ENCODE measurements at places on chromosomes 16 and 17.
A peak's percentile ranks its signal among the peaks of the same experiment; 100 is the strongest.

DNA sequence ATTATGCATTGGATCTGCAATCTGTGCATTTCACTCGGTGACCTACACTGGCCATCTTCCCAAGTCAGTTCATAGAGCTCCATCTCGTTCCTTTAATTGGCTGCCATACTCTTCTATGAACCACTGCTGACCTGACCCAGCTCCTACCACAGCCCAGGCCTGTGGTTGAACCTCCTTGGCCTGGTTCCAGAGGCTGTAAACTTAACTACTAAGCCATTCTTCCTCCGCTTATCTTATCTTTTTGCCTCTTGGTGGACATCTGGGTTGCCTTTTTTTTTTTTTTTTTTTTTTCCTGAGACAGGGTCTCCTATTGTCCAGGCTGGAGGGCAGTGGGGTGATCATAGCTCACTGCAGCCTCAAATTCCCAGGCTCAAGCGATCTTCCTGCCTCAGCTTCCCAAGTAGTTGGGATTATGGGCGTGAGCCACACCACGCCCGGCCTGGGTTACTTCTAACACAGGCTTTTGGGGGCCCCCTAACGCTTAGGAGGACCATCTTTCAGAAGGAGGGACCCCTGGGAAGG is 18.3 kb downstream of the COQ7 start:
- H3K36me3 ChIP-seq = no peaks in the 10 kb centered on the region
- no peak overlapping the region for H3K27ac ChIP-seq
- peaks cover 5% of the 10 kb centered on the region for H3K4me1 ChIP-seq
- H3K27me3 ChIP-seq = no peaks in the 10 kb centered on the region

DNA sequence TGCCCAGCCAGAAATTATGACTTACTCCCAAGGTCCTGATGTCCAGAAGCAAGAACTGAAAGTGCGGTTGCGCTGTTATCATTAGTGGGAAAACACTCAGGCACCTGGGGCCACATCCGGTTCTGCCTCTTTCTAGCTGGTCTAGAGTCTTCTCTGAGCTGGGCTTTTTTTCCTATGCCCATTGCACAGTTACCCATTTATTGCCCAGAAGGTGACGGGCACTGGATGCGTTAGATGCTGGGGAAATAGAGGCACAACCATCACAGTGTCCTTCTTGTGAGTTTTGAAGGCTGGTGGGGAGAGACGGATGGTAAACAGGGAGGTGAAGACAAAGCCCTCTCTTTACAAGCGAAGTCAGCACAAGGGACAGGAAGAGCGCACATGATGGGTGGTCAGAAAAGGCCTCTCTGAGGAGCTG is 37.7 kb downstream of the PLCG2 start:
- H3K4me1 ChIP-seq = no peaks in the 10 kb centered on the region
- H3K27ac ChIP-seq = no peak overlapping the region
- DNase-seq = no peak
- H3K4me3 ChIP-seq = no peak overlapping the region
- no peaks in the 10 kb centered on the region for H3K36me3 ChIP-seq
- no peaks in the 10 kb centered on the region for H3K27me3 ChIP-seq

DNA sequence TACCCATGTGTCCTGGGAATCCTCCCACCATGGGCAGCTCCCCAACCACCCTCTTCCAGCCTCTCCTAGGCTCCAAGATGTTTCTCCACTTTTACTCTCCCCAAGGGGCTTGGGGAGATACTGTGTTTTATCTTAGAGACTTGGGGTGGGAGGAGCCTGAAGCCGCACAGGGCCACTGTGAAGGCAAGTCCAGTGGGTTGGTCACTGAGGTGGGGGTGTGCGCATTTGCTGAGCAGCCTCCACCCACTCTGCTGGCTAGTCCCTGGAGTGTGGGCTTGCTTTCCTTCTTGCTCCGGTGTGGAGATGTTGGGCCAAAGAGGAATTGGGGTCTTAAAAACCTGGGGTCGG is 4.1 kb upstream of the CLDN9 start:
- DNase-seq = no peak
- H3K4me3 ChIP-seq = no peak overlapping the region
- no peaks in the 10 kb centered on the region for H3K36me3 ChIP-seq
- no peaks in the 10 kb centered on the region for H3K4me1 ChIP-seq
- H3K27ac ChIP-seq = no peak overlapping the region

DNA sequence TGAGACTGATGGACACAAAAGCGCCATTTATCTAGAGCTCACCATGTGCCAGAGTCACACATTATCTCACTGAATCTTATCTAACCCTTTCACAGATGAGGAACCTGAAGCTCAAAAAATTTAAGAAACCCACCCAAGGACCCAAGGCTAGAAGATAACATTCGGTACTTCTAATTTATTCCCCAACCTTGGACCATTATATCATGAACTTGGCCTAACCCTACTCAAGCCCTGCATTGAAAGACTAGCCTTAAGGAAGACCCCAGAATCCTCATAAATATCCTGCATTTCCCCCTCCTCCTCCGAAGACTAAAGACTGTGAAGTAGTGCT is 548 bp upstream of the DYNC1LI2 start:
- peaks cover 20% of the 10 kb centered on the region for H3K4me1 ChIP-seq
- H3K36me3 ChIP-seq = no peaks in the 10 kb centered on the region
- peak overlapping the region; percentile 100 for H3K4me3 ChIP-seq
- peak overlapping the region; percentile 95 for H3K27ac ChIP-seq

DNA sequence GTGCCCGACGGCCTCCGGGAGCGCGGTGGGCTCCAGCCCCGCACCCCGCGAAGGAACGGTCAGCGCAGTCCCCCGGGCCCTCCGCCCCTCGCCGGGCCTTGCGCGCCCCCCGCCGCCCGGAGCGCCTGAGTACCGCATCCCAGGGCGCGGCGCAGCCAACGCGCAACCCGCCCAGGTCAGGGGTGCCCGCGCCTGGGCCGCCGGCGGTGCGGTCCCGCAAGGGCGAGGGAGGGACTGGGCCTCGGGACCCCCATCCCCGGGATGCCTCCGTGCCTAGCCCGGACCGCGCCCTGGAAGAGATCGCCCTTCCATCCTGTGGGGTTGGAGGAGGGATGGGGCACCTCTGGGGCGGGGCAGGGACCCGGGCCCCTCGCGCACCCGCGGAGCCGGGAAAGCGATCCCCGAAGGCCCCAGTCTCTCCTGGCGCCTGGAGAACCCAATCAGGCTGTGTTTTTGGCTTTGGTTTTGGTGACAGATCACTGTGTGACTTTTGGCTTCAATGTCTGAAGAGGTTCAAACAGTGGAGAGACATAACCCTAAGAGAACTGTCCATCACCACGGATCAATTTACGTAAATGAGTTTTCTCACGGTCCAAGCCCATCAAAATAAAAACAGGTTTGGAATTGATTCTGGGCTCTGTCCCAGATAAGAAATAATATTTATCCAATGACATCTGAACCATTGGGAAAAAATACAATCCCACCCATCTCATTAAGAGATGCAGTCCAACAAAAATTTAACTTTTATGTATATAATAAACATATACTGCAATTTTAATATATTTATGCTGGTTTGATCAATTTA is 17.8 kb downstream of the ENPP7 start:
- H3K36me3 ChIP-seq = no peaks in the 10 kb centered on the region
- peaks cover 25% of the 10 kb centered on the region for H3K4me1 ChIP-seq
- H3K27me3 ChIP-seq = peaks cover 2% of the 10 kb centered on the region
- no peak overlapping the region for H3K4me3 ChIP-seq
- no peak overlapping the region for H3K27ac ChIP-seq

- no peak overlapping the region for H3K4me3 ChIP-seq
- no peaks in the 10 kb centered on the region for H3K36me3 ChIP-seq
- no peak for DNase-seq
- no peaks in the 10 kb centered on the region for H3K27me3 ChIP-seq
- H3K4me1 ChIP-seq = no peaks in the 10 kb centered on the region
- no peak overlapping the region for H3K27ac ChIP-seq
These were observed 455.9 kb upstream of the HSBP1 start for GRCh38 chr16:83351846-83352245.

GRCh38 chr17:34291721-34292348 is 6.3 kb downstream of the CCL11 start:
- no peaks in the 10 kb centered on the region for H3K36me3 ChIP-seq
- H3K27me3 ChIP-seq = no peaks in the 10 kb centered on the region
- H3K4me3 ChIP-seq = no peak overlapping the region
- DNase-seq = no peak
- H3K4me1 ChIP-seq = no peaks in the 10 kb centered on the region
- H3K27ac ChIP-seq = no peak overlapping the region

DNA sequence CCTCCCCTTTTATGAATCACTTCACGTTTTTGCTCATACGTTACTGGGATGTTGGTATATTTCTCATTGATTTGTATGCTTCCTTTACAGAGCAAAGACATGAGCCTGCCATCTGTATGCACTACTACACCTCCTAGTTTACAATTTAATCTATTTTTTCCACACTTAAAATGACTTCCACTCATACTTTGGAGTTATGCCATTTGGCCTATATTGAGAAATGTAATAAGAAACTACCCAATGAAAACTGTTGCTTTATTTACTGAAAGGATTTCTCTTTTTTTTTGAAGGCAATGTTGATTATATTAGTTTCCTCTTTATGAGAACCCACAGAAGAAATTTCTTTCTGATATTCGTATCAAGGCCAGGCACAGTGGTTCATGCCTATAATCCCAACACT is 43.1 kb downstream of the DUSP14 start:
- no peak for DNase-seq
- H3K4me1 ChIP-seq = no peaks in the 10 kb centered on the region
- H3K36me3 ChIP-seq = no peaks in the 10 kb centered on the region
- H3K27ac ChIP-seq = no peak overlapping the region
- no peaks in the 10 kb centered on the region for H3K27me3 ChIP-seq

DNA sequence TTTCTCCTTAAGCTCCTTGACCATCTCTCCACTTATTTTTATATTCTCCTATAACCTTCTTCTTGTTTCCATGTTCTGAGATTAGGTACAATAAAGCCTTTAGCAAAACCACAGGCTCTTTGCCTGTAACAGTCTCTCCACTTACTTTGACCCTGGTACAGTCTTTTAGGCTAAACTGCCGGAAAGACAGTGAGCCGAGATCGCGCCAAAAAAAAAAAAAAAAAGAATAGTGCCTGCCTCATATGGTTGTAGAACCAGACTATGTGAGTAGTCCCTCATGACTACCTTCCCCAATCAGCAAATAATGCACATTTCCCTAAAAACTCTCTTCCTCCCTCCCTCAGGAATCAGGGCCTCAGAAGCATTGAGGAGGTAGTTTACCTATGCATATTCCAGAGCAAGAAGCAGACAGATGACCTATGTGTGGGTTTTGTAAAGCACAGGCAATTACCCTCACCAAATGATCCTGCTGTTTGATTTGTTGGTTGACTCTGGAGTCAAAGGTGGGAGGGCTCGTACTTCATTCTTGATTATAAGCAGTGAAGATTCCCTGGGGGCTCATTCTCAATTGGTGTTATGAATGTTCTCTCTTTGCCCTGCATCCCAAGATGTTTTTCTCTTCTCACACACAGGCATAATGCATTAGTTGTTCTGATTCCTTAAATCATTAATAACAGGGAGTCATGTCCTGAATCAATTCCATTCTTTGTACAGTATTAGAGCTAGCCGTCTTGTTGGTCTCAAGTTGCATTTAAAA is 8.9 kb upstream of the NME1 start:
- H3K27me3 ChIP-seq = no peaks in the 10 kb centered on the region
- H3K36me3 ChIP-seq = no peaks in the 10 kb centered on the region
- DNase-seq = no peak
- H3K4me3 ChIP-seq = no peak overlapping the region
- peaks cover 16% of the 10 kb centered on the region for H3K4me1 ChIP-seq

DNA sequence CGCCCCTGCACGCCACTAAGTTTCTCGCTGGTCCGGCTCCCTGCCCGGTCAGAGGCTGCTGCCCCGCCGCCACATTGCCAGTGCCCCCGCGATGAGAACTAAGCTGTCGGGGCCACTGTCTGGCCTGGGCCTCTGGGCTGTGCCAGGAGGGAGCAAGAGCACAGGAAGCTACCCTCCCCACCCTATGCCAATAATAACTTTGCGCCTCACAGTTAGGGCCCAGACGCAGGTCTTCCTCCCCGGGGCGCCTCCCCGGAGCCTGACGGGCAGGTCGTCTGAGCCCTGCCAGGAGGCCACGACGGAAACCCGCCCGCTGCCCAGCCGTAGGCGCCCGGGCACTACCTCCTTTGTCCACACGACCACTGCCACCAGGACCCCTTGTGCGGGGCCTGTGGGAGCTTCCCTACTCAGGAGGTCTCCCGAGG is 1.5 kb downstream of the ZFPM1 start:
- no peak for DNase-seq
- no peaks in the 10 kb centered on the region for H3K36me3 ChIP-seq
- H3K27me3 ChIP-seq = peaks cover 34% of the 10 kb centered on the region
- H3K4me3 ChIP-seq = peak overlapping the region; percentile 41
- H3K4me1 ChIP-seq = peaks cover 25% of the 10 kb centered on the region
- H3K27ac ChIP-seq = no peak overlapping the region

GRCh38 chr16:6827931-6828330 is 504.7 kb upstream of the RBFOX1 start:
- H3K27me3 ChIP-seq = no peaks in the 10 kb centered on the region
- no peaks in the 10 kb centered on the region for H3K4me1 ChIP-seq
- no peaks in the 10 kb centered on the region for H3K36me3 ChIP-seq

DNA sequence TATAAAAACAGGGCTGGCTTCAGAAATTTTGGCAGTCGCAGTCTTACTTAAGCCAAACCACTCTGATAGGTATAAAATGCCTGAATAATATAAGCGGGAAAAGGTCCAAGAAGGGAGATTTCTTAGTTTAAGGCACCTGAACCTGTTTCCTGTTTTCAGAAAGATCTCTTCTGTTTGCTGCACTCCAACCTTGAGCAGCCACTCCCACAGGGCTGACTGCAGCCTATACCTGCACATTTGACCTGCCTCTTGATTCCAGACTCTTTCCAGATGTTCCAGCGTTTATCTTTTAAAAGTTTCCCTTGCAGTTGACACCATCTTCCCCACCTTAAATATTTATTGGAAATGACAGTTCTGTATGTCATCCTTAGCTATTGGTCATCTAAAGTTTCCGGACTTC is 132.2 kb downstream of the SKAP1 start:
- no peak overlapping the region for H3K4me3 ChIP-seq
- no peak for DNase-seq
- no peaks in the 10 kb centered on the region for H3K36me3 ChIP-seq
- H3K27me3 ChIP-seq = peaks cover 14% of the 10 kb centered on the region

DNA sequence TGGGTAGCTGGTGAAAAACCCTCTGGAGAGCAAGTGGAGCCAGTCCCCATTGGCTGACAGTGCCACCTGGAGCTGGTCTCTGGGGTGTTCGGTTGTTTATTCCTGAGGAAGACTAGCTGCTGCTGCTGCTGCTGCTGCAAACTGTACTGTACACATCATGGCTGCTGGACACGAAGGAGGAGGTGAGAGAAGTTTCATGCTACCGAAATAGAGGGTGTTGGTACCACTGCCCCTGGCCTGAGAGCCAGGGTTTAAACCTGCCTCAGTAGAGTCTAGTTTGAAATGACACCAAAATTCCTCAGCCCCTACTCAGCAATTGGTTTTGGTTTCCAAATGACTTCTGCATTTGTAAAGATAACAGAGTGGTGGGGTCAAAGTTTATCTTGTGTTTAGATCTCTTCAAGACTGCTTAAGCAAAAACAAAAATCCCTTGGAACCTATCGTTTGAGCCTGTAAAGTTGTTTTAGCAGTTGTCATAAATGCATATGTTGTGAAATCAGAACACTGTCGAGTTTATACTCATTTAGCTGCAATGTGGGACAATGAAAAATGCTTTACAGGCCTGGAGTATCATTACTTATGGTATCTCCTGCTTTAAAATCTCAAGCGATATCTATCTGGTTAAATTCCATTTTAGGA is 40.8 kb downstream of the CYB5B start:
- H3K4me1 ChIP-seq = peaks cover 7% of the 10 kb centered on the region
- H3K36me3 ChIP-seq = no peaks in the 10 kb centered on the region
- no peaks in the 10 kb centered on the region for H3K27me3 ChIP-seq
- H3K27ac ChIP-seq = no peak overlapping the region
